ENCODE measurements at places on chromosomes 2 and 18. TPM values are rescaled to one million over a fixed set of nuclear protein-coding genes. Genes with fewer than 3 reads are reported as not detected.
A peak's percentile ranks its signal among the peaks of the same experiment; 100 is the strongest.

- DNase-seq, result peak; percentile 84
Measured at GRCh38 chr2:25274868-25275574, 66.7 kb downstream of the DNMT3A start.

DNA sequence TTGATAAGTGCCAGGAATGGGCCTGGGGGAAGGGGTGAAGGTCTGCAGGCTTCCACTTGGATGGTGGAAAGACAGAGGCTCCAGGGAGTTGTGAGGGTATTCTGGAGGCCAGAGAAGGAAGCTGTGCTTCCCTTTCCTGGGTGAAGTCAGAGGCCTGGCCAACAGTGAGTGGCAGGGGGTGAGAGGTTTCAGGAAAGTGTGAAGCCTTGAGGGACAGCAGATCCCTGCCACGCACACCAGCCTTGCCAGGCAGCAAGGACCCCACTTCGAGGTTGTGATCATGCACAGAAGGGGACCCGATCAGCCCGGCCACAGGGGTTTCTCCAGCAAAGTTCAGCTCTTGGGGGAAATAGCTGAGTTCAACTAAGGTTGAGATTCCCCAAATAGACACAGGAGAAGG is 66.5 kb downstream of the SMAD7 start:
- no peak for DNase-seq

DNA sequence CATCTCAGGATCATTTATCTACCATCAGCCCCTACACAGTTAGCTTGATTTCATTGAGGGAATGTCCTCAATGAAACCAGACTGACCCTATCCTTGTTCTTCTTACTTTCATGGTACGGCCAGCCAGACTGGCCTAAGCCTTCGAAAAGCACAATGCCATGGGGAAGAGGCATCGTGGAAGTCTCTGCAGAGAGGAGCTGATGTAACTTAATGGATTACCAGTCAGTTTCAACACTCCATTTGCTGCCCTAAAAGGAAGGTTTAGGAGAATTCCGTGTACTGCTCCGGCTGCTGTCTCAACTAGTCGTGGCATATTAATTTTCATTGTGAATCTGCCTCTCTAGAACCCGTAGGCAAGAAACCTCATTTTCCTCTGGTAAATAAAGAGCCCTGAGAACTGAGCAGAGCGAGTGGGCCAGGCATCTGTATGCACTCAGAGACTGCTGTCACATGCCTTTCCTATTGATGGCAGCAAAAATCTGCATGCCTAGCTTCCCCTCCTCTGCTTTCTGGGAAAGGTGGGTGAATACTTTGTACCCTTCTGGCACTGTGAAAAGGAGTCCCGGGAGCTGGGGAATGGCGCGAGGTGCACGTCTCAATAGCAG is 184.9 kb downstream of the KLHL29 start:
- DNase-seq, result no peak

DNA sequence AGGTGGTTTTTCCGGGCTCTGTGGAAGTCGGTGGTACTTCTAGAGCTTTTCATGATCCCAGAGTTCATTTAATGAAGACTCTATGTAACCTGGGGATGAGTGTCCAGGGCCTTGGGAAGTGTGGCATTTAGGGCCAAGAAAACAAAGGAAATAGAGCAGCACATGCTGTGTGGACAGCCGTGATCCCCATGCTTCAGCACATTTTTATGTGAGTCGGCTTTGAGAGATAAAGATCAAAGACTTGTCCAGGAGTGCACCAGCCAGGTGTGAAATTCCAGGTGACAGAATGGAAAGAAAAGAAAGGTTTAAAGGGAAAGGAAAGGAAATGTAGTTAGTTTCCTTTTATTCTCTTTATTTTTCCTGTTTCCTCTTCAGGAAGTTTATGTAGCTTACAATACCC is 258.0 kb upstream of the NRP2 start:
- no peak for DNase-seq

DNA sequence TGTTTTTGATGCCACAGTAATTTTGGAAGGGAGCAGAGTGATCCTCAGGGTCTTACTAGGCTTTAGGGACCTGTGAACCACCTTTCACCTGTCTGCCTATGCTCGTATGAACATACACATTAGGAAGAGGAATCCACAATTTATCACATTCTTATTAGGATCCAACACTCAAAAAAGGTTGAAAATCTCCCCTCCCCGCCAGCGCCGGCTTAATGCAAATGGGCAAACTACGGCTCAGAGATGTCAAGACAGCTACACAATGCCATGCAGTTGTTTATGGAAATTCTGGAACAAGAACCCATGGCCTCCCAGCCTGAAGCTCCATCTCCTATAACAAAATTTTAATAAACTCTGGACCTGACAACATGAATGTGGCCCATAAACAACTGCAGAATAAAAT is 375.9 kb upstream of the ACVR2A start:
- no peak for DNase-seq

DNA sequence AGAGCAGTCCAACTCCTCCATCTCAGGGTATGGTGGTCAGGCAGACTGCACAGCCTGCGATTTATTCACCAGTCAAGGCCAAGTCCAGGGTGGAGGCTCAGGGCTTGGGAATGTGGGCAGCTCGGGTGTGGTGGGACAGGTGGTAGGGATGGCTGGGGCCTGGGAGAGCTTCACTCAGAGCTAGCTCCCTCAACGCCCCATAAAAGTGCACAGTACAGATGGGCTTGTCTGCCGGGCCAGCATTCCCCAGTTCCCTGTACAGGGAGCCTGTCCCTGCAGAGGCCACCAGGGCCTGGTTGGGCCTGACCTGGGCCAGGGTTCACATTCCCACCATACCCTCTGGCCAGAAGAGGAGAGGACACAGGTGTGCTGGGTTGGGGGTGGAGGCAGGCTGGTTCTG is 49.2 kb upstream of the OTOS start:
- no peak for DNase-seq

GRCh38 chr2:192004188-192004963 is 157.5 kb upstream of the CAVIN2 start:
- DNase-seq, result no peak

DNA sequence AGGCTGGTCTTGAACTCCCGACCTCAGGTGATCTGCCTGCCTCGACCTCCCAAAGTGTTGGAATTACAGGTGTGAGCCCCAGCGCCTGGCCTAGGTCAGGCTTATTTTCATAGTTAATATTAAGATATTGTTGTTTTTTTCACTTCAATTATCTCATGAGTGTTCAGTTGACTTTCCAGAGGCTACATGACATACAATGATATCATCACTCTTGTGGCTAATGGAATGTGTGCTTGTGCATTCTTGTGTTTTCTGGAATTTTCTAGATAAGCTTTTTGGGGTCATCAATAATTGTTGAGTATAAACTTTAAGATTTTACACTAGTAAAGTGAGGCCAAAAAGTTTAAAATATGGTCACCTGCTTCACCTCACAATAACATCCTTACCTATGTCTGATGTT is 180.9 kb downstream of the FIGN start:
- no peak for DNase-seq

GRCh38 chr2:138589663-138590062 is 88.1 kb downstream of the SPOPL start:
- no peak for DNase-seq

- DNase-seq, result no peak
Measured at GRCh38 chr18:42157420-42157819, 202.4 kb downstream of the PIK3C3 start.

DNA sequence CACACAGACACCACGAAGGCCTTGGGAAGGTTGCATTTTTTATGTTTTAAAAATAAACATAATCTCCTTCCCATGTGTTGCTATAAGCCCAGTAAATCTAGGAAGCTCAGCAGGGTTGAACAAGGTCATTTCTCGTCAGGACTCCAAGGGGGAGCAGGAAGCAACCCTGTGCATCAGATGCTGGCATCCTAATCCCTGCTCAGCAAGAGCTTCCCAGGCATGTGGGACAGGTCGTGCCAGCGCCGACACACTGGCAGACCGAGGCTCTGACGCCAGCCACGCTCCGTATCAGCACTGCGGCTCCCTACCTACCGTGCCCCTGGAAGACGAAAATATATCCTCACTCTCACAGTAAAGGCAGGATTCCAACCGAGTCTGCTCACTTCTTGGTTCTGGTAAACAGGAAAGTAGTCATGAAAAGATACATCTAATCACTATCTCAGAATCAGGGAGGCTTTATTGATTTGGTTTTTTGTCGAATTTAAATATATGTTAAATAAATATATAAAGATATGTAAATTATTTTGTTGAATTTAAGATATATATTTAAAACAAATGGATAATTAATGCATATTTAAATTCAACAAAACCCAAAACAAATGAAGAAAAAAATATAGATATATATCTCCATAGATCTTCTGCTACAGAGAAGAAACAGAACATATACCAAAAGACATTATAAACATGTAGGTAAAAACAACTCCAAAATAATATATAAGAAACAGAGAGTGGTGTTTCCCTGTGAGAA is 61.4 kb downstream of the TXNL1 start:
- peak; percentile 19 for DNase-seq

DNA sequence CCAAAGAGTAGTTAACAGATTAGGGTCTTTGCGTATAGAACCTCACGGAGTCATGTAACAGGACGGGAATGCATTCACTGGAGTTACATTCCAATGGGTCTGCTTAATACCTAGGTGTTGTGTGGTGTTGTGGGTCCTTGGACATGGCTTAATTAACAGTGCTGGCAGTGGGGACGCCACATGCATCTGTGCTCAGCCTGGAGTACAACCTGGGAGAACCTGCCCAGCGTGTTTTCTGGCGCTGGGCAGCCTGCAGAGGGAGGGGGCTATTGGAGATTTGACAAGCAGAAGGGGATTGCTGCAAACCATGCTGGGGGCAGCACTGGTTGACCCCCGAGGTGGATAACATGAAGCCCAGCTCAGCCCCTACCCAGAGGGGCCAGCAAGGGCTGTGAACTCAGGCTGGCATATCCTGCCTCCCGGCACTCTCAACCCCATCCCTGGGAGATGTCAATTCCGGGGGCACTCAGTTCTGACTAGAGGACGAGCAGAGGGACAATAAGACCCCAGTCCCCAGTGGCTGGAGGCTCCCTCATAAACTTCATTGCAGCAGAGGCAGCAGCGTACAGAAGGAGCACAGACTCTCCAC is 29.3 kb upstream of the COPS8 start:
- DNase-seq, result peak; percentile 43

DNA sequence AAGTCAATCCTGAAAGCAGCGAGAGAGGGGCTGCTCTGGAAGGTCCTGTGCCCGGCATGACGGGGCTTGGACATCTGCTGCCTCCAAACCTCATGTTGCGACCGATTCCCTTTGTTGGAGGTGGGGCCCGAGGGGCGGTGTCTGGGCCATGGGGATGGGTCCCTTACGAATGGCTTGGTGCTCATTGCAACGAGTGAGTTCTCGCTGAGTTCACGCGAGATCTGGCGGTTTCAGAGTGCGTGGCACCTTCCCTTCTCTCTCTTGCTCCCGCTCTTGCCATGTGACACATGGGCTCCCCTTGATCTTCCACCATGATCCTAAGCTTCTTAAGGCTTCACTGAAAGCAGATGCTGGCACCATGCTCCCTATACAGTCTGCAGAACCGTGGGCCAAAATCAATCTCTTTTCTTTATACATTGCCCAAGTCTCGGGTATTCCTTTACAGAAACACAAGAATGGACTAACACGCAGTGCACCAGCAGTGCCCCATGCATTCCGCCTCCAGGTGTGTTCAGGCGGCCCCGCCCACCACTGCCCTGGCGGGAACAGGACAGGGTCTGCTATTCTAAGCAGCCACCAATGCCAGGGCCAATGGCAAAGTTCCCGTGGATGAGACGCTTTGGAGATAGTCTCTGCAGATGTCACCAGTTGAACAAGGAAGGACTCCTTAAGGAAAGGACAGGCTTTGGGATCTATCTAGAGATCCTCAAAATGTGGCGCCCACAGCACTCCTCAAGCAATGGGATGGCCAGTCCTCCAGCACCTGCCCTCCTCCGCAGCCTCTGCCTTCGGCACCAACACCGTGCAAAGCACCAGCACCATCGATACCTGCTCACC is 63.4 kb downstream of the ZNF516 start:
- no peak for DNase-seq

DNA sequence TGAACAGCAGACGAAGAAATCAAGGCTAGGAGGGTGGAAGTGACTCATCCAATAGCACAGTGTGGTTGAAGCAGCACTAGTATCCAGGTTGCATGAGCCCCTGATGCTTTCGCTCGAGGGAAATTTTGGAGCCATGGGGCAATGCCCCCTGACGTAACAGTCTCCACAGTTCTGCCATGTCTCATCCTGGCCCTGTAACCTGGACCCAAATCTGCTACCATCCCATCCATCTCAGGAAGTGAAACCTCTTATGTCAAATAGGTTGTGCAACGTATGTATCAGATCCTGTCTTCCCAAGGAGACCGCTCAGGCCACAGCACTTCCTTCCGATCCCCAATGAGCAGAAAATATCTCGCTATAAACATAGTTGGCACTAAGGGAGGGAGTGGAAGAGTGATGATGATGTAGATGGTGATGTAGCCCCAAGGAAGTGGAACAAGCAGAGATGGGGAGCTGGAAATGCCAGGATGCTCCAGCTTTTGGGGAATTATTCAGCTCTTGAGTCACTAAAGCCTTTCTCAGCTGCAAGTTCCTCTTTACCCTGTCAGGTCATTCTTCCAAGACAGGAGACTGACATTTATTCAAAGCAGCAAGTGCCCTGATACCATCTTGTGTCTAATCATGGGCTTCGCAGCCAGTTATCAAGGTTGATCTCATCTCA is 3.0 kb upstream of the IL1B start:
- no peak for DNase-seq

GRCh38 chr2:232310696-232311095 is 67.9 kb upstream of the ALPP start:
- DNase-seq, result no peak

DNA sequence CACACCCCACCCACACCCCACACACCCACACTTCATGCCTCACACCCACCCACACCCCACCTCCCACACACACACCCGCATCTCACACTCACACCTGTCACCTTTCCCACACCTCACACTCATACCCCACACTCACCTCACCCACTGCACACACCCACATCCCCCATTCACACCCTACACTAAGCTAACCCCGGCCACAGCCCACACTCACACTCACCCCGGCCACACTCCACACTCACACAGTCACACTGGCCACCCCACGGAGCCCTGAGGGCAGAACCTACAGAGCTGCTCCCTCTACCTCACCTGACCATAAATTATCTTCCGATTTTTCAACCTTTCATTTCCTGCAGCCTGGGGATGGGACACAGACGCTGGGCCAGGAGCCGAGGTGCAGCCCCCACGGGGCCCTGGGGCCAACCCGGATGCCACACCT is 241.3 kb downstream of the HDAC4 start:
- DNase-seq, result no peak

PDCD1 gene
- total RNA-seq, result not detected

ZNF396 gene
- total RNA-seq, result 7.6 TPM

HADHB gene
- total RNA-seq, result 73.6 TPM

MYL1 gene
- not detected for total RNA-seq

ENOSF1 gene
- total RNA-seq, result 114 TPM

ANO7 gene
- 4.6 TPM for total RNA-seq

TMEM169 gene
- 2.8 TPM for total RNA-seq

ACP1 gene
- total RNA-seq, result 85.8 TPM

GPBAR1 gene
- total RNA-seq, result 4.8 TPM

EGR4 gene
- total RNA-seq, result not detected

LAMA1 gene
- not detected for total RNA-seq

Measured in stomach (tissue), 19 donors.